ENCODE measurements at places on chromosomes 2 and 18.

DNA sequence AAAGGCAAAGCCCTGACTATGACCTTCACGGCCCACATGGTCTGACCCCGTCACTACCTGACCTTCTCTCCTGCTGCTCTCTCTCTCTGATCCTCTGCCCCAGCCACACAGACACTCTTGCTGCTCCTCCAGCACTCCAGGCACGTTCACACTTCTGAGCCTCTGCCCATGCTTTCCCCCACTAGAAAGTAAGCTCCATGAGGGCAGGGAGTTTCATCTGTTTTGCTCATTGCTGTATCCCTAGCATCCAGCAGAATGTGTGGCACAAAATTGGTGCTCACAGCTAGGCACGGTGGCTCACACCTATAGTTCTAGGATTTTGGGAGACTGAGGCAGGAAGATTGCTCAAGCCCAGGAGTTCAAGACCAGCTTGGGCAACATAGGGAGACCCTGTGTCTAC is 52.5 kb upstream of the STPG4 start:
- DNase-seq = no peak

- DNase-seq = no peak
Observed at GRCh38 chr2:160085662-160086061, 23.2 kb upstream of the PLA2R1 start.

- no peak for DNase-seq
Observed at GRCh38 chr2:84931384-84931821, 25.9 kb downstream of the TMSB10 start.

DNA sequence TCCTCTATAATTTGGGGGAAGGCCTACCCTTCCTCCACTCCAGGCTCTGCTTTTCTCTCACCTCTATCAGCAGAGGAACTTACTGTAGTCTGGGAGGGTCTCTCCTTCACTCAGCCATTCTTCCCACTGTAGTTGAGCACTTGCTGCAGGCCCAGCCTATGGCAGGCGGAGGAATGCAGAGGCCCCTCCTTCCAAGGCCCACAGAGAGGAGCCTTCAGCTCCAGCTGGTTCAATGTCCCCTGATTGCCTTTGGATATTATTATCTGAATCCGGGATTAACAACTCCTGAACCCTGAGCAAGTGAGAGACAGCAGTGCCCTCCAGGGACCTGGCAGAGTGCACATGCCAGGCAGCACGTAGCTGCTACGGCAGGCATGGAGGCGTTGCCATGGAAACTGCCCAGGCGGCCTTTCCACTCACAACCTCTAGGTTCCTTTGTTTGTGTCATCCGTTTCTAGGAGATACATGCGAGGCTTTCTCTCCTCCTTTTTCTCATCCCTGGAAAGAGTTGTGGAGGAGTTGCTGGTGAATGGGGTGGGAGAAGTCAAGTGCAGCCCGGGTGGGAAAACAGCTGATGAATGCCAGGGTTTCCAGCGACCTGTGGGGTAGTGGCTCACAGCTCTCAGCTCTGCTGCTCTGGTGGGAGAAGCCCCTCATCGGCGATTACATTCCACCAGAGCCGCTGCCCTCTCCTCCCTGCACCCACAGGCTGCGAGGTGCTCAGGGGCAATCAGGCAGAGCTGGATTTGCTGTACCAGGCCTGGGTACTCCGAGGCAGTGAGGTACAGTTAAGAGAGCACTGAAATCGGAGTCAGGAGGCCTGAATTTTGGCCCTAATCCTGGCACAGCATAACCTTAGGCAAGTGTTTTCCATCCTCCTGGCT is 55.3 kb upstream of the HK2 start:
- DNase-seq = no peak

Measured in stimulated activated CD8-positive, alpha-beta memory T cell treated with anti-CD3 and anti-CD28 coated beads, Interleukin-2, amount 100 ng/mL, for 48 hours (primary cell).